ENCODE measurements at places on chromosomes 4 and X. TPM values are rescaled to one million over a fixed set of nuclear protein-coding genes. Genes with fewer than 3 reads are reported as not detected.

The CXCL9 gene
- not detected for total RNA-seq

DNA sequence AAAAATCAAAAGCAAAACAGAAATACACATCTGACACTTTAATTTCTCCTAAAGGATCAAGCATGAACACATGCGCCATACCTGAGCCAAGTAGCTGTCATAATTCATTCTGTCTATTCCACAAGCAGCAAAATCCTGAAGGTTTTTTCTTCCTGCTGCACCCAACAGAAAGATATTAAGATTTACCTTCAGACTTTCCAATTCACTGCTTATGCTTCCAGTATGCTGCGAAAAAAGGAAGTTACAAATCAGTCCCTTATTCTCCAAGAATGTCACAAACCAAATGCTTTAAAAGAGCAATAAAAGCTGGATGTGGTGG is 29.2 kb upstream of the FGFBP2 start:
- H3K4me1 ChIP-seq, result no peaks in the 10 kb centered on the region
- DNase-seq, result no peak
- no peaks in the 10 kb centered on the region for H3K36me3 ChIP-seq
- H3K27me3 ChIP-seq, result peaks cover 5% of the 10 kb centered on the region
- no peak overlapping the region for H3K4me3 ChIP-seq
- H3K27ac ChIP-seq, result no peak overlapping the region

The GALNTL6 gene
- not detected for total RNA-seq

DNA sequence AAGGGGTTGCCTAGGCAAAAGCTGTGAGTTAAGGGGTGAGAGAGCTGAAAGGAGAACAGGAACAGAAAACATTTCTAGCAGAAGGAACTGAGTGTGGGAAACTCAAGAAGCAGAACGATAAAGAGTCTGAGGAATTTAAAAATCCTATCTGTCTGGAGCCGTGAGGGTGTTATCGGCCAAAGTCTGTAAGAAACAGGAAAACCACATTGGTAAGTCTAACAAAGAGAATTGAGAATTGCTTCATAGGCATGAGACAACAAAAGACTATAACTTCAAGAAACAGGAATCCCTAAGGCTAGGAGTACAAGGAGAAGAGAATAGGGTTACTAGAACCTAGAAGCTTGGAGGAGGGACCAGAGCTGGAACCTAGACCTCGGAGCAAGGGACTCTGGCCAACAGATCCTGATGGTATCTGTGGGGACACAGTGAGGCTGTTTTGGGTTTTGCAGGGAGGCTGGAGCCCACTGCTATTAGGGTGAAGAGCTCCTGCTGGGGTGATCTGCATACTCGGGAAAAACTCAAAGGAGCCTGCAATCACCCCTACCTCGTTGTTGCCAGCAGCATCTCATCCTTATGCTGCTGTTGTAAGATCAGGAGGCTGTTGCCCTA is 175.6 kb downstream of the FBXO8 start:
- no peaks in the 10 kb centered on the region for H3K36me3 ChIP-seq
- H3K27me3 ChIP-seq, result no peaks in the 10 kb centered on the region
- no peak overlapping the region for H3K27ac ChIP-seq
- no peak for DNase-seq
- H3K4me3 ChIP-seq, result no peak overlapping the region

All from endothelial cell of umbilical vein (primary cell).